ENCODE measurements at places on chromosomes 7 and 10.

DNA sequence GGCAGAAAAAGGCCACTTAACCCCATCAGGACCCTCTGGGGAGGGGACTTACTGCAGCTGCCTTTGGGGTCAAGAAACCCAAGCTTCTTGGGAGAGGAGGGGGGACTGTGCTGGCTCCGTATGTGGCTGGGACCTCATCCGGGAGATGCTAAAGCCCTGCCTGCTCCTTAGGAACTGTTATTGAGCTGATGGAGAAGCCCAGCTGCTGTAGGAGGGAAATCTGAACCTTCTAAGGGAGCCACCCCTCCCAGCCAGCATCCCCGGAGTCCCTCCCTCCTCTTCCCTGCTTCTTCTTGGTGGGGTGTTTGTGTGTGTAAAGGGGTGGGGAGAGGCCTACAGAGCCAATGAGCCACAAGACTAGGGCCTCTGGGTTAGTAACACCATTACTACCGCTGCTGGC lies 8.2 kb downstream of the KCNIP2 start:
- no peak for DNase-seq

- DNase-seq: no peak
These were observed 76.5 kb downstream of the FAM53B start for GRCh38 chr10:124667425-124668345.

DNA sequence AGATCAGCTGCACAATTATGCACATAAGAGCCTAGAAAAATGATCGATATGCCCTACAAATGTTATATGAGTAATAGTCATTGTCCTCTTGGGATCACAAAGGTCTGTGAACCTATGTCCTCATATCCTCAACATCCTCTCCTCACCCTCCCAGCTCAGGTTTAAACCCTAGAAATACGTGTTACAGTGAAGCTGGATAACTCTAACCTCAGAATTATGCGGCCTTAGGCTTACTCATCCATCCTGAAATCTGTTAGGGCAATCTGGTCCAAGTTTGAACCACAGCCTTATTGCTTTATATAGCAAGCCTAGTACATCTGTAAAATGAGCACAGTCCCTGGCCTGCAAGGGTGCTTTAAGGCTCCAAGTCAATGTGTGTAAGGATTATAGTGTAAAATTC lies 84.2 kb upstream of the FRMD4A start:
- no peak for DNase-seq

DNA sequence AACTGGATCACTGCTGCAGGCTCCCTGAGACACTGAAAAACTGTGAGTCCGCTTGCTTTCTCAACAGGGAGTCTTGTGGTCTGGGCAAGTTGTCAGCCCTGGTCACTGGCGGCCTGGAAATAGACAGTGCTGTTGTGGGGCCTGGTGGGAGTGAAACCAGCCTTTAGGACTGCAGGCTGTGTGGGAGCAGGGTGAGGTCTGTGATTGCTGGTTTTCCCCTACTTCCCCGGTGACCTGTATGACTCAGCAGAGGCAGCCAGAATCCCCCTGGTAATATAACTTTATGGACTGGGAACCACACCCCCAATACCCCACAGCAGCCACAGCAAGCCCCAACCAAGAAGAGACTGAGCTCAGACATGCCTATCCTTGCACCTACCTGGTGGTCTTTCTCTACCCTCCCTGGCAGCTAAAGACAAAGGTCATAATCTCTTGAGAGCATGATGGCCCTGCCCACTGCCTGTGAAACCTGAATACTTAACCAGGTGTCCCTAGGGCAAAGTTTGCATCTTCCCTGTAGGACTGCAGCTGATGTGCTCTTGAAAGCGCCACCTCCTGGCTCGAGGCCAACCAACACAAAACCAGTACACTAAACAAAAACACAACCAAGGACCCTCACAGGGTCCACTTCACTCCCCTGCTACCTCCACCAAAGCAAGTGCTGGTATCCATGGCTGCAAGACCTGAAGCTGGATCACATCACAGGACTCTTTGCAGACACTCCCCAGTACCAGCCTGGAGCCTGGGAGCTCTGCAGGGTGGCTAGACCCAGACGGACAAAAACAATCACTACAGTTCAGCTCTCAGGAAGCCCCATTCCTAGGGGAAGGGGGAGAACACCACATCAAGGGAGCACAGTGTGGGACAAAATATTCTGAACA lies 7.2 kb upstream of the ADAM22 start:
- DNase-seq: no peak

DNA sequence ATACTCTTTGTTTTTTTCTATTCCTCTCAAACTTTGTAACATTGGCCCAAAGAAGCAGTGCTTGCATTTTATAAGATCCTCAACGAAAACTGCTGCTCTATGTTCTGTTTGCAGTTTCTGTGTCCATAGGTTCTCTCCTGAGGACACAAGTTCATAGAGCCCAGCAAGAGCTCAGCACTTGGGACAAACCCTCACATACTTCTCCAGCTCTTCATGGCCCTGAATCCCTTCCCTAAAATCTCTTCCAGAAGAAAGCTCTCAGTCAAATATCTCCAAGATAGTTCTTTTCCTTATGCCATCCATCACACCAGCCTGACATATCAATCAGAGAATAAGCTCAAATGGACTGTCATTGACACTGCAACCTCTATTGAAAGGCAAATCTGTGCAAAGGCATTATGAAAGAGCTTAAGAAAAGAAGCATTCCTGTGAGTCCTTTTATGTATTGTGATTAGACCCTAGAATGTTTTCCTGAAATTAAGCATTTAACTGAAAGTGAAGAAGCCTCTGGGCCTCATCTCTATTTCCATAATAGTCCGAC lies 405.5 kb downstream of the ANKRD7 start:
- no peak for DNase-seq

- peak; percentile 32 for DNase-seq
These were observed 143.1 kb downstream of the CHN2 start for GRCh38 chr7:29337546-29338116.

DNA sequence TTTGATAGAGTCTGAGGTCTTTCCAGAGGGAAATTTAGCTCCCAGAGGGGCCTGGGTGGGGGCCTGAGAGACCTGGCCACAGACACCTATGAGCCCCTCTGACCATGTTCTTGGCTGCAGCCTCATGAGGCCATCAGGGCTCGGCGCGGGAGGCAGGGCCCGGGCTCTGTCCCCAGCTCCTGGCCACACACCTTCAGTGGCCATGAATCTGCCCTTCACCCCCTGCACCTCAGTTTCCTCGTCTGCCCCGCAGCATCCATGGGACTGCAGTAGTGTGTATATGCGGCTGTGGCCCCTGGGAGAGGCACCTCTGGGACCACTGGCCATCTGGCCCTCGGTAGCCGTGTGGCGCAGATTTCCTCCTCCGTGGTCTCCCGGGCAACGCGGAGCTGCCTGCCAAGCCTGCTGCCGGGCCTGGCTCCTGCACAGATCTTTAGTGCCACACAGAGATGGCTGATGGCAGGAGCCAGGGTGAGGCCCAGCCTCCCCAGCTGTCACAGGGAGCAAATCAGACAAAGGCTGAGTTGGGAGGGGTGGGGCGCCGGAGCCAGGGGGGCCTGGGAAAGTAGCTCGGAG lies 23.6 kb upstream of the ADCYAP1R1 start:
- no peak for DNase-seq

DNA sequence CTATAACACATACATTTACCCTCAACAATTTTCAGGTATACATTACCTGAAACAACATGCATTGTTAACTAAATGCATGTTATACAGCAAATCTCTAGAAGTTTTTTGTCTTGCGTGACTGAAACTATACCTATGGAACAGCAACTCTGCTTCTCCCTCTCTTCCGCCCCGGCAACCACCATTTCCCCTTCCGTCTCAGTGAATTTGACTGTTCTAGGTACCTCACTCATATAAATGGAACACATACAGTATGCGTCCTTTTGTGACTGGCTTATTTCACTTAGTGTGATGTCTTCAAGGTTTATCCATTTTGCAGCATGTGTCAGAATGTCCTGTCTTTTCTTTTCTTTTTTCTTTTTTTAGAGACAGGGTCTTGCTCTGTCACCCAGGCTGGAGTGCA lies 22.5 kb downstream of the CALHM2 start:
- DNase-seq: no peak

DNA sequence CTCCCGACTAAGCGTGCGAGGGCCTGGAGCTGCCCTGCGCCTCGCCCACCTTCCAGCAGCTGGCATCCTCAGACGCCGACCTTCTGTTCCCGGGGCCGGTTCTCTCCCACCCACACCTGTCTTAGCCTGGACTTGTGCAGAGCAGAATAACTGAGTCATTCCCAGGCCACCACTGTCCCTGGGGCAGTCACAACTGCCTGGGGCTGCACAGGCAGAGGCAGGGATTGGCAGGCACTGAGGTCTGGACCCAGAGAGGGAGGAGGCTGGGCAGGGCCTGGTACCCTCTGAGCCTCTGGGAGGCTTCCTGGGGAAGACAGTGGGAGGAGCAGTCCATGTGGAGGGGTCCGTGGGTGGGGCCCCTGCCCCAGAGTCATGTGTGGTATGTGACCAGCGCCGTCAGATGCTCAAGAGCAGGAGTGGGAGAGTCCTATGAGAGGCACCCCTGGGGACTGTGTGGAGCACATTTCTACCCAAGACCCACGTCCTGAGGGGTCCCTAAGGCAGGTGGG lies 74.3 kb downstream of the NKX6-2 start:
- DNase-seq: no peak

GRCh38 chr10:3734111-3734510 lies 50.9 kb downstream of the KLF6 start:
- DNase-seq: no peak

DNA sequence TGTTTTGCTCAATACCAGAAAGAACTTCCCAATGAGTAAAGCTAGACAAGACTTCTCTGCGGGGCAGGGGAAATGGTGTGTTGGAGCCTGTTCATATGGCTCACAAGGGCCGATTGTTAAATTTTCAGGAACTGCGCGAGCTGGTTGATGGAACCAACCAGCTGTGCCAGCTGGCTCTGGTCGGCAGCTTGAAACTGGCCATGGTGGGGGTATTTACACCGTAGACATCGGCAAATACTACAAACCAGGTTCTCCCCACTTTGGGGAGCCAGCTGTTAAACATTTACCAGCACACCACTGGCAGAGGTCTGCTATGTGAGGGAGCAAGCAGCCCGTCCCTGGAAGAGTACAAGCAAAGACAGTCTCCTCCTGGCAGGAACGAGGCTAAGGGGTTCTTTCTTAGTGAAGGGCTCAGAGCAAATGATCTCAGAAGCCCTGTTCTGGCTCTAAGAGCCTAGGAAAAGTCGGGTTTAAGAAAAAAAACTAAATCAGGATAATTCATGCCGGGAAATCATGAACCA lies 8.8 kb upstream of the ZMIZ1 start:
- DNase-seq: no peak

DNA sequence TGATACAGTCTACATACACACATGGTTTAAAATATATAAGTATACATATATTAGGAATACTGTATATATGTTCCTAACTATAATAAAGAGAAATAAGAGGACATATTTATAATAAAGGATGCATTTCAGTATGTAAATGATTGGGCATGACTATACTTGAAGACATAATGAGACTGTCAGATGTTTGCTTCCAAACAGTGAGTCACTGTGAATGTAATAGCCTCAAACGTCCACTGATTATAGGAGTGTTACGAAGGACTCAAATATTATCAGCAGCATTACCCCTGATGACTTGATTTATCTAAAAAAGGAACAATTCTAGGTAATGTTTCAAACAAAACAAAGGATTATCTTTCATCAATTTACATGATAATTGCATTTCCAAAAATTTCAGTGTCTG lies 39.9 kb upstream of the NRBF2 start:
- no peak for DNase-seq

- DNase-seq: no peak
These were observed 347.5 kb downstream of the DNAJB6 start for GRCh38 chr7:157684157-157684908.

DNA sequence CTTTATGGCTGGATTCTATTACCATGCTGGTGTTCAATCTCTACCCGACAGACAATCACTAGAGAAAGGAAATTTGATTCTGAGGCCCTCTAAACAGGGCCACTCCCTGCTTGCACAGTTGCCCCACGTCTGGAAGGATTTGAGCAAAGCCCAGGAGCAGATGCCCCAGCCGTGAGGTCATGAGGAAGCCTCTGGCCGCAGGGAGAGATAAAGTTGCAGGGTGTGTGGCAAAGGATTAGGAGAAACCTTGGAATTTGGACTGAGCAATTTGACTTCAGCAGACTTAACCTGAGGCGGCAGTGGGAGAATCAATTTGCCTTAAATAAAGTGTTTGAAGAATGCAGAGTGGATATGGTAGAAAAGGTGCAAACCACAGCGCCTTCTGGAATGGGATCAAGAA lies 40.2 kb upstream of the KLF6 start:
- no peak for DNase-seq

DNA sequence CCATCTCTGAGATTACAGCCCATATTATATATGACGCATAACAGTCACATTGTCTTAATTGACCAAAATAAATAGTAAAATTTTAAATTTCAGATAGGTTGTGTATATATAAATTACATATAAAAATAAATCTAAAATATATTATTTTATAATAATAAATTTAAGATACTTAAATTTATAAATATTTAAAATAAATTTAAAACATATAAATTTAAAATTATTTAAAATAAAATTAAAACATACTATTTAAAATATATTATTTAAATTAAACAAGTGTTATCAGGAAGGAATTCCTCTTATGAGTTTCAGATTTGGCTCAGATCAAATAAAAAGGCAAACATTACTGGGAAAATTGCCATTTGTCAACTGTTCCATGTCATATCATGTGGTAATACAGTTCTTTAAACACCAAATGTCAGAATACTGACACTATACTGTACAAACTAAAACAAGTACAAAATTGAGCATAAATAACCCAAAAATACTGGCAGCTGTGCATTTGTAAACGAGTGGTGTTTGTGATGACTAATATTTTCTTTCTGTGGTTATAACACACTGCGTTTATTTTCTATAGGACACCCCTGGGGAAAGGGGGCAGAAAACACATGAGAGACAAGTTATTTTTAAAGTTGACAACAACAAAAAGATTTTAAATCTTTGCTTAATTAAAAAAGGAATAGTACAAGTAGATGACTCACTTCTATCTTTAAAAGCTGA lies 71.3 kb upstream of the DGKB start:
- DNase-seq: no peak

GRCh38 chr10:109875828-109876821 lies 47.2 kb downstream of the XPNPEP1 start:
- no peak for DNase-seq

- DNase-seq: no peak
These were observed 41.6 kb downstream of the SLC16A9 start for GRCh38 chr10:59668096-59668495.

GRCh38 chr7:137760111-137760510 lies 86.7 kb downstream of the DGKI start:
- DNase-seq: no peak

DNA sequence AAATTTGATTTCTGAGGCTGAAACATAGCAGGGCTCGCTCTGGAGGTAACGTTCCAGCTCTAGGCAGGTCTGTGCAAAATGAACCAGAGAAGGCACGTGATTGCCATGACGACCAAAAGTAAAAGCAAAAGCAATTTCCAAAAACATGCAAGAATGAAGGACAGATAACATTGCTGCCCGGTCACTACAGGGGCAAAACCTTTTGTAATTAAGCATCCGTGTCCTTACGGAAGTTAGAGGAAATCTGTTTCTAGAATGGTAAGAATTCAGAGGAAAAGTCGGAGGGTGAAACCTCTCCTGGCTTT lies 2.9 kb downstream of the KLF6 start:
- peak; percentile 50 for DNase-seq

Data from CD4-positive, alpha-beta T cell treated with Interferon gamma for 1 hour (primary cell).